NCI-H460 (cell line): ENCODE measurements at places on chromosomes 7 and 10. TPM values are rescaled to one million over a fixed set of nuclear protein-coding genes. Genes with fewer than 3 reads are reported as not detected.

Gene ZNF518A
- total RNA-seq = 11.9 and 13.4 TPM in 2 replicates

Gene FZD1
- 3.1 and 3.7 TPM in 2 replicates for total RNA-seq

Gene AQP1
- 0.15 and 0.26 TPM in 2 replicates for total RNA-seq

Gene FAM25A
- total RNA-seq = not detected in 2 replicates

Gene PNLIPRP3
- total RNA-seq = not detected in 2 replicates

Gene CH25H
- total RNA-seq = not detected in 2 replicates

Gene CPN1
- not detected in 2 replicates for total RNA-seq

Gene ACTA2
- total RNA-seq = 40.4 and 41.7 TPM in 2 replicates

Gene ZNF22
- total RNA-seq = 1.1 and 1.3 TPM in 2 replicates

Gene TSPAN15
- 10.9 and 11.5 TPM in 2 replicates for total RNA-seq

DNA sequence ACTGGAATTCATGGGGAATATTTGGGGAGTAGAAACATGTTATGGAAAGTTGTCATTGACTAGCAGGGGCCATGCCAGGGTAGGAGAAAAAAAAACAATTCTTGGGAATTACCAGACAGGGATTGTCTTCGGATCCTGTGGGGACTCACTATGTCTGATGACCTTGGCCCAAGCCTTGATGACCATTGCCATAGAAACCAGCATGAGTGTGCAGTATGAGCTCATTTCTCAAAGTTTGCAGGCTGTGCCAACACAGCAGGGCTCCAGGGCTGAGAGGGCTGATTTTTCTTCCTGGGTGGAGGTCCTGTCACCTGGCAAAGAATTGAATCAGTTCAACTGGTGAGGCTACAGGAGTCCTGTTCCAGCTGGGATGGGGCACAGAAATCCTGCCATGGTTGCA lies 198.3 kb downstream of the ADRA2A start:
- DNase-seq = no peak

- DNase-seq = no peak
Observed at GRCh38 chr10:37733822-37734221, 123.6 kb downstream of the ZNF248 start.

DNA sequence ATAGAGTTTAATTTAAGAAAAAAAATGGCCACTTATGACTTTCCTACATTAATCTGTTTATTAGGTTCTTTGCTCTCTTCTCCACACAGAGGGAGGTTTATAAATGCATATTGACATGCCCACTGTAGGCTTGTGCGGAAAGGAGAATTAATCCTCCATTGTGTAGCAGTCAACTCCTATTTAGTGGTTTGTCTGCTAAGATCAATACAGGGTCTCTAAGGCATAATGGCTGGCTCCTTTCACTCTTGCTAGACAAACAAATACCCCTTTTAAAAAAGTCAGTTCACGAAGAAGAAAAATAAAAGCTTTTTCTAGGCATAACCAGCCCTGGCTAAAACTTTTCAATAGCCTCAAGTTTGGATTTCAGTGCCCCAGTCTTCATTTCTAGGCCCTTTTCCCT lies 141.6 kb downstream of the TSPAN12 start:
- no peak for DNase-seq

DNA sequence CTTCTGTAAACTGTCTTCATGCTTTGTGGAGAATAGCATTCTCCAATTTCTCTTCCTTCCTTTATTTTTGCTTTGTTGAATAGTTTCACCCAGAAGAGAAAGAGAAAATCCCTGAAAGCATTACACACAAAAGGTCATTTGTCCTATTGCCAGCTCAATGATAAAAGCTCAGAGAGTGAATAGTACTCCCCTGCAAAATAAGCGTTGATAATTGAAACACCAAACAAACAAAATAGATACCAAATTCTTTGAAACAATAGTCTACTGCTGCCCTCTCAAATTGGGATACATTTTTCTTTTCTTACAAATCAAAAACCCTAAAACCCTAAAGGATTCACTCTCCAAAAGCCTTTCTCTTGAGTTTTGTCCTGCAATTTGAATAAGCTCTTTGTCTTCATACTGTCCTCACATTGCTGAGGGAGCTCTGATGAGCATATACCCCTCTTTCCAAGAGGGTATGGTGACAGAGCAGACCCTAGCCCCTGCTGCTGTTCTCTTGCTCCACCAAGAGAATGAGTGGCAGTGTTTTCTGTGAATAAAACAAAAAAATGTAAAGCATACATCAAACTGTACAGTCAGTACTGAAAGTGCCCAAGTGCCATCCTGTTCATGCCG lies 134.4 kb downstream of the CSTF2T start:
- no peak for DNase-seq

- DNase-seq = no peak
Observed at GRCh38 chr7:114650491-114650890, 235.9 kb downstream of the FOXP2 start.

- DNase-seq = no peak
Observed at GRCh38 chr10:96339383-96339782, 19.4 kb downstream of the OPALIN start.

DNA sequence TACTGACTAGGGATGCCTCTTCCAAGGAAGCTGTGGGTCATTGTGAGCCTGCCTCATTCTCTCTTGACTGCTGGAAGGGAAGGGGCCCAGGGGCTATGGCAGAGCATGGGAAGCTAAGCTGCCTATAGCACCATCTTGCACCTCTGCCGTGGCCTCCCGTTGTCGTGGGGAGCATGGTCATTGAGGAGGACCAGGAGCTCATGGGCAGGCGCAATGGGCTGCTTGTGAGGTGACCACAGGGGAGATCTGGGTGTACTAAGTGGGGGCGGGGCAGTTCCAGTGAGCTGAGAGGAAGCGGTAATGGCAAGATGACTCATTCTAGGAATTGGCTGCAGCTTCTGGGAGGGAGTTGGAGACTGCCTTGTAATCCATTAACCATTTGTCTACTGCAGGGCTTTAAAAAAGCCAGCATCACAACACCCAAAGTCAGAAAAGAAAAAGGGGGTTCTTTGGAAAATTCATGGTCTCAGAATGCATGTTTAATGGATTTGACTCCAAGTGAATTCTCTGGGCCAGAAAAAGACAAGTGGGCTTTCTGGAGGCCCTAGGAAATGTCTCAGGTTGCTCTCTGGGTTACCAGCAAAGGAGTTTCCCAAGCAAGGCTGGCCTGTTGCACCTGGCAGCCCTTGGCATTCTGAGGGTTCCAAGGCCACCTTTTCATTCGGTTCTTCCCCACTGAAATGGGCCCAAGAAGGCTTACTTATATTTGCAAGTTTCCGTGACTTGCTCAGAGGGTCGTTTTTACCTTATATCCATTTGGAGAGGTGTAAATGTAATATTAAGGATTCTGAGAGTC lies 3.6 kb downstream of the DUSP5 start:
- peak; percentile 92 for DNase-seq

DNA sequence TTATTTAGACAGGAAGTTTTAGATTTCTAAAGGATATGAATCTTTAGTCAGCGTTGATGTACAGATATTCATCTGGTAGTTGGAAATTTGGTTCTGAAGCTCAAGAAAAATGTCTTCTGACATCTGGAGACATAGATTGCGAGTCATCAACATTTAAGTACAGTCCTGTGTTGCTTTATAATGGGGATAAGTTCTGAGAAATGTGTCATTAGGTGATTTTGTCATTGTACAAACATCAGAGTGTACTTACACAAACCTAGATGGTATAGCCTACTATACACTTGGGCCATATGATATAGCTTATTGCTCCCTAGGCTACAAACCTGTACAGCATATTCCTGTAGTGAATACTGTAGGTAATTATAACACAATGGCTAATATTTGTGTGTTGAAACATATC lies 49.6 kb upstream of the UBN2 start:
- DNase-seq = no peak

DNA sequence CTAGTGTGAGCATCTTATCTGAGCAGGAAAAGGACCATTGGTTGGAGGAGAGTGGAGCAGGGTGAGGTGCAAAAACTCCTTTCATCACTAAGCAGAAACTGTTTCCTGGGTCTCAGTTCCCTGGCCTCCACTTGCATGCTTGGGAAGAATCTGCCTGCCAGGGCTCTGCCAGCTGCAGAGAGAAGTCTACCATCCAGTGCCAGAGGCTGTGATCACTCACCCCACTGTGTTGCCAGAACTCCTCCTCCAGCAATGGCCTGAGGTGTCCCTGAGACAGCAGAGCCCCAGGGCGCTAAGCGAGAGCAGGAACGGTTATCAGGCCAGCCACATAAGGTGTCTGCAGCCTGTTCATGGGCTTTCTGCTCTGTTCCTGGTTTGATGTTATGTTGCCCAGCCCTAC lies 991.4 kb downstream of the CCSER2 start:
- no peak for DNase-seq

- peak; percentile 68 for DNase-seq
Observed at GRCh38 chr10:92517034-92517655, 56.7 kb downstream of the IDE start.

- no peak for DNase-seq
Observed at GRCh38 chr7:70271617-70272081, 673.4 kb downstream of the AUTS2 start.

DNA sequence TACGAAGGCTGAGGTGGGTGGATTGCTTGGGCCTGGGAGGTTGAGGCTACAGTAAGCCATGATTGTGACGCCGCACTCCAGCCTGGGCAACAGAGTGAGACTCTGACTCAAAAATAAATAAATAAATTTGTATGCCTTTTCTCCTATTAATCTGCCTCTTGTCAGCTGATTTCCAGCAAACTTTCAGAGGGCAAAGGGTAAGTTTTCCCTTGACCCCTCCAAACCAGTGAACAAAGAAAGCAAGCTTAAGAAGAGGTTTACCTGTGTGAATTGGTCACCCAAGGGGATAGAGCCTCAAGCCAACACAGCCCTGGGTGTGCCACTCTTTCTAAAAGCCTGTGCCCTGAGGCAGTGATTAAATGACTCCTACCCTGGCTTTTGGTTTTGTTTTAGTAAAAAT lies 30.8 kb downstream of the GOT1 start:
- DNase-seq = no peak

GRCh38 chr10:132497861-132498561 lies 39.6 kb upstream of the INPP5A start:
- no peak for DNase-seq

DNA sequence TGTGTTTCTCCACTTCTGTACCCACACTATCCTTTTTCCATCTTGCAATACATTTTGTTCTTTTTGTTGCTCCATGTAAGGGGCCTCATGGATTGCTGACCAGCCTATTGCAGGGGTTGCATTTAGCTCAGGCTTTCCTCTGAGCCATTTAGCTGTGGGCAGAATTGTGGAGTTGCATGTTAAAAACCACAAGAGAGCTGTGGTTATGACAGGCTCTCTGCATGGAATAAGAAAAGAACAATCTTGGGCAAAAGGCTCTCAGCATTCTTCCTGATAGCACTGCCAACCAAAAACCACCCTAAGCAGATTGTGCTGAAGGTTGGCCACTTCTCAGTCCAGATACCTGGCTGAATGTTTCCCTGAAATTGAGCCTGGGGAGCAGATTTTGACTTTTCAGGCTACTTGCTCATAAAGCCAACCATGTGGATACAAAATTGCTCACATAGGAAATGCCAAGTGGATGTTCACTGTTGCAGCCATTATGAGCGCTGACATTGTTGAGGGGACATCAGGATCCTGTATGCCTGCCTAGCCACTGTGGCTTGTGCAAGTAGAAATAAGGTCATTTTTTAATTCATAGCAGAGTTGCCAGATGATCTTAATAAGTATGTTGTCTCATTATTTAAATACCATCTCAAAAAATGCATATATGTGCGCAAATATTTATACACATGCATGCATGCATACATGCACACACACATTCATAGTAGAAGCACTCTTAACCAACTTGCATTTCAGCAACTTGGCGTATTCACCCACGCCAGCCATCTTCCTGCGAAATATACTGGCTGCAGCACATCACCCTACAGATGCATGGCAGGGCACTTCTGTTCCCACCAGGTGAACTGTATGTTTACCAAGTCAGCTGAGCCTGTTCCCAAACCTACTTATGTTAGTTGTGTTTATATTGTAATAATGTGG lies 695.4 kb downstream of the LRMDA start:
- DNase-seq = no peak

- DNase-seq = no peak
Observed at GRCh38 chr7:75850235-75850634, 28.6 kb upstream of the RHBDD2 start.

GRCh38 chr7:116994611-116995010 lies 41.3 kb downstream of the ST7 start:
- DNase-seq = no peak

DNA sequence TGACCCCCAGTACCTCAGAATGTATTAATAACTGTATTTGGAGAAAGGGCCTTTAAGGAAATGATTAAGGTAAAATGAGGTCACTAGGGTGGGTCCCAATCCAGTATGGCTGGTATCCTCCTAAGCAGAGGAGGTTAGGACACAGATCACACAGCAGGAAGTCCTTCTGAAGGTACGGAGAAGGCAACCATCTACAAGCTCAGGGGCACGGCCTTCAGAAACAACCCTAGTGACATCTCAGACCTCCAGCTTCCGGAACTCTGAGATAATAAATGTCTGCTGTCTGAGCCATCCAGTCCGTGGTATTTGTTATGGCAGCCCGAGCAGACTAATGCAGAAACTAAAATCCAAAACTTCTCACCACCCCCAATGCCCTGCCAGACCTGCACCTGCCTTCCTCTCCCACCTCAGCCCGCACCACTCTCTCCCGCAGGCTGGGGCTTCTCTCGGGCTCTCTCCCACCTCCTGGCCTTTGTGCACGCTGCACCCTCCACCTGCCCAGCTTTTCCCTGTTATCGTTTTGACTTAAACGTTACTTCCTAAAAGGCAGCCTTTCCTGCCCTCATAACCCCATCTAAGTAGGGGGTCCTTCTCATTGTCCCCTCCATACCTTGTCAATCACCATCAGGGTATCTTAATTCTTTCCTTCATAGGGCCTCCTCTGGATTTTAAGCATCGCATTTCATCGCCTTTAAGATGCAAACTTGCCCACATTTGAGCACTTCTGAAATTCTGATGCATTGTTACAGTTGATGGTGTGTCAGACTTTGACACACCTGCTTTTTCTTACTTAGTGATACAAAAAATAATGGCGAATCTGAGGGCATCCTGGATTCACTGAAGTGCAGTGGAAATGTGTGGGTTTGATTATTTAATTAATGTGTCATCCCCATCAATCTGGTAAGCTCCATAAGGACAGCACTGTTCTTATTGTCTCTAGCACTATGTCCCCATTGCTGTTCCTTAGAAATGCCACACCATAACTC lies 32.2 kb upstream of the AQP1 start:
- no peak for DNase-seq

DNA sequence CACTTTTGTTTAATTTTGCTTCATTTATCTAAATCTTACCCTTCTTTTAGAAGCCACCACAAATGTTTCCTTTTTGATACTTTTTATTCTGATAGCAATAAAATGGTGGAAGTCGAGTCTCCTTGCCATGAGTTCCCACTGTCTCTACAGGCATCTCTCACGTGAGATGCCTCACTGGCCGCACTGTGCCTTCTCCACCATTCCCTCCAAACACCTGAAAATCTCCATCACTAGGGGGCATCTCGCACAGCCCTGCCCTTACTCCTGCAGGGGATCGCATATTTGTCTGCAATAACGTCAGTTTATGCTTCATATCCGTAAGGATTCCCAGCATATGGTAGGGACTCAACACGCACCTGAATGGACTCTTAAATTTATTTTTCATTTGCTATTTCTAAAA lies 56.3 kb upstream of the NCAPG2 start:
- DNase-seq = peak; percentile 9

GRCh38 chr10:102678068-102678400 lies 33.8 kb downstream of the TRIM8 start:
- DNase-seq = no peak

- DNase-seq = no peak
Observed at GRCh38 chr7:96361116-96361857, 39.4 kb upstream of the SLC25A13 start.
